ENCODE measurements at places on chromosomes 3 and 15.

GRCh38 chr15:69627548-69628158 is 175.0 kb downstream of the RPLP1 start:
- DNase-seq = no peak

- no peak for DNase-seq
Observed at GRCh38 chr3:170178651-170179050, 2.9 kb downstream of the PHC3 start.

DNA sequence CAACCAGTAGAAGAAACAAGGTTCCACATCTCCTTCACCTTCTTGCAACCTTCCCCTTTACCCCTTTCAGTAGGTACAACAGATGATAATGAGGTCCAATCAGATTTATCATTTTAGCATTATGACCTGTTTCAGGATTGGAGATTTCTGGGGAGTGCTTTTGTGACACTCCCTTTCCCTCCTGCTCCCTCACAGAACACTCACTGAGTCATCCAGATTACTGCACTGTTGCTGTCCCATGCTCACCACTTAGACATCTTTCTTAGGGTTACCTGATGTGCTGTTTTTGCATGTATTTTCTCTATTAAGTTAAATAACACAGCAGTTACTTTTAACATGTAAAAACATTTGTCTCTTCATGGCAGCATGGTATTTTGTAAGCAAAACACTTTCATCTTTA is 118.5 kb downstream of the MFSD1 start:
- DNase-seq = no peak

GRCh38 chr3:139975594-139976365 is 40.8 kb downstream of the CLSTN2 start:
- DNase-seq = no peak

- no peak for DNase-seq
Observed at GRCh38 chr3:71565316-71565715, 18.2 kb downstream of the FOXP1 start.

DNA sequence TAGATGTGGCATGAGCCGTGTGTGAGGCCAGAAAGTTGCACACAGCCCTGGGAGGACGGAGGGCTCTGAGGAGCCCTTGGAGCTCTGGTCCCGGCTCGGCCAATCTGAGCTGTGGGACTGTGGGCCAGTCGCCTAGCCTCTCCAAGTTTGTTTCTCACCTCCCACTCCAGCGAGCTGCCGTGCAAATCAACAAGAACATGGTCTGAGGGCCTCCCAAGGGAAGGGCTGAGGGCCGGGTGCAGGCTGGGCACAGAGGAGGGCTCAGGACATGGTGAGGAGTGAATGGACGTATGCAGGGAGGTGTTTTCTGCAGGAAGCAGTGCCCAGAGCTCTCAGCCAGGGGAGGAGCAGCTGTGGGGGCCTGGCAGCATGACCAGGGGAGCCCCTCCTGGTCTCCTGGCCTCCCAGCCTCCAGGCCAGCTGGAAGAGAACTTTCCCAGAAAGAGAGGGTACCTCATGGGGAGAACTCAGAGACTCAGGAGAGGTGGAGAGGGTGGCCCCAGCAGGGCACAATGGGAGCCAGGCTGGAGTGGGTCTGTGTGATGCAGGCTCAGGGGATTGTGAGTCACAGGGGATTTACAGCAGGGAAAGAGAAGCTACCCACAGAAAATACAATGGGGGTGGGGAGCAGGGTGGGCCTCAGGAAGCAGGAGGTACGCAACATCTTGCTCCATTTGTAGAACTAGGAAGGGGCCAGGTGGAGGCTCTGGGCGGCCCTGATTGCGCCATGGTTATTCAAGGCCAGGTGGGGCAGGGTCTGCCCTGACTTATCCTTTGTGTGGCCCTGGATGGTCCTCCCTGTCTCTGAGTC is 24.8 kb downstream of the PSTPIP1 start:
- no peak for DNase-seq

DNA sequence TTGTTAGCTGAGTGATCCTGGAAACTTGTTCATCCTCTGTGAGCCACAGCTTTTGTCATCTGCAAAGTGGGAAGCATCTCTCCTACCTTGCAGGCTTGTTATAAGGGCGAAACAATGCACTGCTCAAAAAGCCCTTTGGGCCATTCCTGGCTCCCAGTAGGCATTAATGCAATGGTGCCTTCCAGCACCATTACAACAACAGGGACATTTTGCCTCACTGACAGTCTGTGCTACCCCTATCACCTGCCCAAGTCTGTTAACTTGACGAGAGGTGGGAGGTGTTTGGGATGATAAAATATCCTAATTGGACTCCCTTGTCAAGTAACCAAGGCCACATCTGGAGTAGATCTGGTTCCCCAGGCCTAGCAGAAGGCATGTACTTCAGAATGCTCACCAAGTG is 44.2 kb downstream of the ZDHHC3 start:
- DNase-seq = no peak

DNA sequence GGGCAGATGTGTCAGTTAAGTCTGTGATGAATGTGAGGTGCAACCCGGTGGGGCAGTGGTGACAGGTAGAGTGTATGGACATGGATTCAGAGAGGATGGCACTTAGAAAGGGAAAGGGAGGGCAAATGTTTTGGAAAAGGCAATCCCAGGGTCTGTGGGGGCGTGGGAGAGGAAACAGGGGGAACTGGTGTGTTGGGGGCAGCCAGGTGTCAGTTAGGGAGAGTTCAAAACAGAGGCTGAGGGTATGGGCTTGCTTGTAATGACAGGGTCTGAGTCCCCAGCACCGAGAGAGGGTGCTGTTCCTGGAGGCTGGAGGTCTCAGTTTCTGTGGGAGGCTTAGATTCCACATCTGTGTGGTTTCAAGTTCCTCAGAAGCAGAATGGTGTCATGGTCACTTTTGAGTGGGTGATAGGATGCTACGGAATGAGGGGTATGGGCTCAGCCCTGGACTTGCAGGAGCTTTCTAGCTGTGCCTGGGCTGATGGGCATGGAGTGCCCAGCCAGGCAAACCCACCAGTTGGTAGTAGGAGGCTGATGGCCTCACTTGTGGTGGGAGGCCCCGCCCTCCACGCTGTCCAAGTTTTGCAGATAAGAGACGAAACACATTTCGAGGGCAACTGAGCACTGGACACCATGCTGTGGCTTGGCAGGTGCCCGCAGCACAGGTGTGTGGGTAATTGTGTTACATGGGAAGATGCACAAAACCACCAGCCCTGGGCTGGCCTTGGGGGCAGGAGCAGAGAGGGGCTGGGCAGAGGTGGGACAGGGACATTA is 209.4 kb downstream of the RPLP1 start:
- no peak for DNase-seq

DNA sequence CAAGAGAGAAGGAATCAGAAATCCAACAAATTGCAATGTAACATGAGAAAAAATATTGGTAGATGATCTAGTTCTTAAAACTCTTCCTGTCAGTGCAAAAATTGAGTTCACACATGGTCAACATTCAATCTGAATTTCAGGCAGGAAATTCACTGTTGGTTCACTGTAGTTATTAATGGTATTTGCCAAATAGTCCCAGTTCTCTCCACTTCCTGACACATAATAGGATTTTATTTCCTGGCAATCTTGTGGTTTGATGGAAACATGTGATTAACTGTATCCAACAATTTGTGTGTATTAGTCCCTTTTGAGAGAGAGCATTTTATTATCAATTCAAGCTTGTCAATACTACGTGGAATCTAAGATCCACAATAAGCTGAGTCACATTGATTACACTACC is 1103.1 kb downstream of the ROBO2 start:
- DNase-seq = no peak

- DNase-seq = no peak
Observed at GRCh38 chr3:24394754-24395153, 99.9 kb downstream of the THRB start.

GRCh38 chr3:73610493-73610892 is 14.2 kb downstream of the PDZRN3 start:
- no peak for DNase-seq

DNA sequence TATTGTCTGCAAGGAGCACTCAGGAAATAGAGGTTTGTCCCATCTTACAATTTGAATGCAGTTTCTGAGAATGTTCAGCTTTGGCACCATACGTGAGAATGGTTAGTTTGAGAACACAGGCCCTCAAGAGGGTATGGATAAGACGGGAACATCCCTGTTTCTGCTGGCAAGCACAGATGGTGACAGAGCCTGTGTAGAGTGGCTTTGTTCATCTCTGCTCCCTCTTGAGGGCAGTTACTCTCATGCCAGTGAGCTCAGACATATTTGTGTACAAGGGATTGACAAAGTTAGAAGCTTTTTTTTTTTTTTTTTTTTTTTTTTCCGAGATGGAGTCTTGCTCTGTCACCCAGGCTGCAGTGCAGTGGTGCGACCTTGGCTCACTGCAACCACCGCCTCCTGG is 71.5 kb upstream of the FILIP1L start:
- DNase-seq = no peak

DNA sequence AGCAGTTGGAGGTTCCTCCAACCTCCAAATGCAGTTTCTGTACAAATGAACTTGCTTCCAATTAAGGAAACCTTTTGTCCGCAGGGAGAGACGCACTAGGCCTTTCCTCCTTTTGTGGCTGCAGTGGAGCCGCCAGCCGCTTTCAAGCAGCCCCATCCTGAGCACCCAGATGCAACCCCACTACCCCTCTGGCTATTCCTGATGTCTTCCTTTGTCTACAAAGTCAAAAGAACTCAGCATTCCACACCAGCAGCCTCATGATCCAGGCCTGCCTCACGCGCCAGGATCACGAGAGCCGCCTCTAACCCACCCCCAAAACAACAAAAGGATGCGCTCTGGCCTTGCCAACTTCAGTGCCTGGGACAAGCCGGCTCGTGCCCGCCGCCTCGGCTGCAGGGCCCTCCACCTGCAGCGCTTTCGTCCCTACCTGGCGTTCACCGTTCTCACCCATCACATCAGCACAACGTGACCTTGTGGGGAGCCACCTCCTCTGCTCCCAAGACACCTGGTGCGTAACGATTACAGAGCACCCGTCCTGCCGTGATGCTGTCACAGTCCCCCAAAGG is 48.2 kb upstream of the MUC4 start:
- no peak for DNase-seq

- no peak for DNase-seq
Observed at GRCh38 chr3:191958980-191959671, 498.2 kb downstream of the PYDC2 start.

DNA sequence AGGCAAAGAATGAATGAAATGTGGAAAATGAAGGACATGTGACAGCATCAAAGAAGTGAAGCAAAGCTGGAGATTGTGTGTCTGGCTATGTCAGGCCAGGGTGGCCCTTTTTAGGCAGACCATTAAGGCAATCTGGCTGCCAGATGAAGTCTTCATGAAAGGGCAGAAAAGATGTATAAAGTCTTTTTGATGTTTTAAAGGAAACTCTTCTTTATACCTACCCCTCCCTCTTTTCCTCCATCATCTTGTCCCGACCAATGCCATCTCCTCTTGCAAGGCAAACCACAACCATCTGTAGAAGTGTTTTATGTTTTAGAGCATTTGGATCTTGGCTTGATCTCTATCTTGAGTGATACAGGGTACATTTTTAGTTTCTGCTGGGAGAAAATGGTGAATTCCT is 259.2 kb downstream of the LSAMP start:
- DNase-seq = no peak

GRCh38 chr3:145094355-145094941 is 1066.5 kb downstream of the PLOD2 start:
- DNase-seq = no peak

DNA sequence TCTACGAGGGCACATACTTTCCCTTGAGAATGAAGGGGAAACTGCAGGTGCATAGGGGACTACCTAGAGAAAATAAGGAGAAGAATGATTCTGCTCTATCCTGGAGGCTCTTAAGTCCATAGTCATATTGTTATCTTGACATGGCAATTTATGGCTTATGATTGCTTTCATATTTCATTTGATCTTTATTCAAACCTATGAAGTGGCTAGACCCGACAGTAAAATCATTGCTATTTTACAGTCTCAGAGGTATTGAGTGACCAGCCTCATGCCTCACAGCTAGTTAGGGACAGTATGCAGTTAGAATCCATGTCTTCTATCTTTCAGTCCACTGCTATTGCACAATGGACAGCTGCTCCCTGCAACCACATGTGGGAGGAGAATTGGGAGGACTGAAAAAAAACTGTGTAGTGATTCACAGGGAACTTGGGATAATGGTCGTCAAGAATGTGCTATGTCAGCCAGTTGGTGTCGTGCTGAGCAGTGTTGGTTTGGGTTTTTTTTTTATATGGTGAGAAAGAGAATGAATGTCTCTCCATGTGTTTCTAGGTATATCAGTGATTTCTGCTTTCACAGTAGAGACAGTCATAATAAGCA is 63.2 kb upstream of the SPPL2A start:
- no peak for DNase-seq

DNA sequence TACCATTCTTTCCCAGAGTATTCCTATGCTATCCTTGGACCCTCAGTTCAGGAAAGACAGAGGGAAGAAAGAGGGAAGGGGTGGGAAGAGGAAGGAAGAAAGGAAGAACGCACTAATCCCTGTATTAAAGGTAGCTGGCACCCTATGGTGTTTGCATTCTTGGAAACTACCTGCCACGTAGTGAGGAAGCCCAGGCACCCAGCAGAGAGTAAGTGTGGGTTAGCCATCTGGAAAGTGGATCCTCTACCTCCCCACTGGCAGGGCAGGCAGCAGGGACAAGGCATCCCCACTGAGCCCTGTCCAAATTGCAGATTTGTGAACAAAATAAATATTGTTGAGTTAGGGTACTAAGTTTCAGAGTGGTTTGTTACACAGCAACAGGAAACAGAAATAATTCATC is 8.8 kb downstream of the RBP1 start:
- DNase-seq = no peak

DNA sequence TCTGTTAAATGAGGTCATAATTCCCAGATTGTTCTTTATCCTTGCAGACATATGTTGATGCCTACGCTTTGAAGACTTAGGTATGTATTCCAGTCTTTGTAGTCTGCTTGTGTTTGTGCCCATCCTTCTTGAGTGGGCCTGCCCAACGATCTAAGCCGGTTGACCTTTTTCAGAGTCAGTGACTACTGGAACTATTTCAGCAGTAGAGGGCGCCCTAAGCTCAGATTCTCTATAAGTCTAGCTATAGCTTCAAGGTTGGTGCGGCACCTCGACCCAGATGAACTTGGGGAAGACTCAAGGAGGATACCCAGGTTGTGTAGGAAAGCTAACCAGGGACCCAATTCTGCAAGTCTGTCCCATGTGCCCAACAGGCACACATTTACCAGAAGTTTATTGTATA is 228.8 kb upstream of the PPP2R3A start:
- no peak for DNase-seq

GRCh38 chr15:100100926-100101325 is 240.8 kb downstream of the ADAMTS17 start:
- DNase-seq = no peak

DNA sequence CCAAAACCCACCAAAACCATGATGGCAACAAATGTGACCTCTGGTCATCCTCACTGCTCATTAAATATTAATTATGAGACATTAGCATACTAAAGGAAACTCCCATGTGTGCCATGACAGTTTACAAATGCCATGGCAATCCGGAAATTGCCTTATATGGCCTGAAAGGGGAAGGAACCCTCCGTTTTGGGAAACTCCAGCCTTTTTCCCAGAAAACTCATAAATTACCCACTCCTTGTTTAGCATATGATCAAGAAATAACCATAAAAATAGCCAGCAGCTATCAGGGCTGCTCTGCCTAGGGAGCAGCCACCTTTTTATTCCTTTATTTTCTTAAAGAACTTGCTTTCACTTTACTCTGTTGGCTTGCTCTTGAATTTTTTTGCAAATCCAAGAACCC is 992.7 kb downstream of the NTRK3 start:
- DNase-seq = no peak

- no peak for DNase-seq
Observed at GRCh38 chr3:181718987-181719911, 7.5 kb downstream of the SOX2 start.

GRCh38 chr15:56353119-56353518 is 12.1 kb upstream of the TEX9 start:
- no peak for DNase-seq
